Stimulated activated CD4-positive, alpha-beta T cell treated with anti-CD3 and anti-CD28 coated beads, Interleukin-2, amount 100 ng/mL, for 24 hours (primary cell): ENCODE measurements at places on chromosomes 7 and 10.
A peak's percentile ranks its signal among the peaks of the same experiment; 100 is the strongest.

DNA sequence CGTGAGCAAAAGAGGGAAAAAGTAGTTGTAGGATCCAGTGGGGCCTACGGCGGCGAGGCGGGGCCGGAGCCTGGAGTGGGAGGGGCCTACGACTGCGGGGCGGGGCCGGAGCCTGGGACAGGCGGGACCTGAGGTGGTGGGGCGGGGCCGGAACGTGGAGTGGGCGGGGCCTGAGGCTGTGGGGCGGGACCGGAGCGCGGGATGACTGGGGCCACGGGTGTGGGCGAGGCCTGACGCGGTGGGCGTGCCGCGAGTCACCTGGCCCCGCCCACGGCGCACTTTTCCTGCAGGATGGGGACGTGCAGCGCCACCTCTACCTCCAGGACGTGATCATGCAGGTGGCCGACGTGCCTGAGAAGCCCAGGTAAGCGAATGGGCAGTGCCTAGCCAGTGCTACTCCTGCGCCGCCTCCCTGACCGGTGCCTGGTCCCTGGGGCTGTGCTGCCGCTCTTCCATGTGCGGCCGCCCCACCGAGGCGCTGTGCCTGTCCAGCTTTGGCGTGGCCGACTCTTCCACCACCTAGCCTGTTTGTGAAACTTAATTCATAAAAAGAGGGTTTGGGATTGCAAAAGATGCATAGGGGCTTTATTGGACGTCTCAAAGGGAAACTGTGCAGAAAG lies 496 bp downstream of the ZNF511 start:
- peak; percentile 94 for DNase-seq

GRCh38 chr10:79052291-79053080 lies 16.3 kb upstream of the ZMIZ1 start:
- DNase-seq: no peak

GRCh38 chr10:50390302-50390701 lies 139.0 kb upstream of the ASAH2 start:
- no peak for DNase-seq

DNA sequence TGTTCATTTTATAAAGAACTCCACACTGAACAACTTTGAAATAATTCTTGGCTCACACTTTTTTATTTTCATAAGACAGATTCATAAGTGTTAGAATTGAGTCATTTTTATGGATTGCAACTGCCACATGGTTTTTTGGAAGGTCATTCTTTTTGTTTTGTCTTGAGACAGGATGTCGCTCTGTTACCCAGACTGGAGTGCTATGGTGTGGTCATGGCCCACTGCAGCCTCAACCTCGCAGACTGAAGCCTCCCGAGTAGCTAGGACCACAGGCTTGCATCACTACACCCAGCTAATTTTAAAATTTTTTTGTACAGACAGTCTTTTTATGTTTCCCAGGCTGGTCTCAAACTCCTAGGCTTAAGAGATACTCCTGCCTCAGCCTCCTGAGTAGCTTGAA lies 20.3 kb downstream of the BMS1 start:
- no peak for DNase-seq
